ENCODE measurements at places on chromosomes 16 and 17.

DNA sequence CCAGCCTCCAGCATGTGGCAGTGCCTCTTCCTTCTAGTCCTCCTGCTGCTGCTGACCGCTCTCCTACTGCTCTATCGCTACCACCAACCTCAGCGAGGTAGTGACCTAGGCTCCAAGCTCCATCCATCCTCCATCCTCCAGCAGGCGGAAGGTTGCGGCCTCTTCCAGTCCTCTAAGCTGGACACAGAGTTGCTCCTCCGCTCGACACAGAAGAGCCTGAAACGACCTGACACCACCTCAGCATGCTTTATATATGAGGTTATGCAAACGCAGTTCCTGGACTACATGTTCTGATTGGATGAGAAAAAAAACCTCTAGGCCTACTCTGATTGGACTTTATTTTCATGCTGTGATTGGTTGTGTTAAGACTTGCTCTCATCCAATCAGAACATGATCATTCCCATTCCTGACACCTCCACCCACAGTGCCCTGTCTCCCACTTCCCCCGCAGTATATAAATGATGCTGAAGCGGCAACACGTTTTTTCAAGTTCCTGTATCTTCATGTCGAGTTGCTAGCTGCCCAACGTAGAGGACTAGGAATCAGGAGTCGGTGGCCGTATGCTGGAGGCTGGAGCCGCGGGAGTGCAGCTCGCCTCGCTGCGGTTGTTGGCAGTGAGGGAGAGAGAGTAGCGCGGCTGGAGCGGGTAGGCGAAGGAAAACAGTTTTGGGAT lies 398.1 kb downstream of the KCNJ18 start:
- no peak for DNase-seq

DNA sequence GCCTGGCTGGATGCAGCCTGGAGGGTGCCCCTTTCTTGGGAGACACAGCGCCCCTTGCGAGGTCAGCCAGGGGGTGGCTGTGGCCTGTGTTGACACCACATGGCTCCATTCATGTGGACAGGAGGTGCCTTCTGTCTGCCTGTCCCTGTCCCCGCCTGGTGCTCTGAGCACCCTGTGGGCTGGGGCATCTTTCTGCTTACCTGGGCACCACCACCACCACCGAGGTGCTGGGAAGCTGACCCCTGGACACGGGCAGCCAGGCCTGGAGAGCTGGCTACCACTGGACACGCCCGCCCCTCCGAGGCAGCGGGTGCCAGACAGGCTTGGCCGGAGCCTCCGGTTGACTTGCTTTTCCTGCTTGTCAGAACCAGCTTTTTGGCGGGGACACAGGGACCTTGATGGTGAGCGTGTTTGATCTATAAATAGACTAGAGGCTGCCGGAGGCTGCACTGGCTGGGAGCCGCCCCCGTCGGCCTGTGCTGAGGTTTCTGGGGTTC lies 121.3 kb upstream of the GSE1 start:
- DNase-seq, result no peak

DNA sequence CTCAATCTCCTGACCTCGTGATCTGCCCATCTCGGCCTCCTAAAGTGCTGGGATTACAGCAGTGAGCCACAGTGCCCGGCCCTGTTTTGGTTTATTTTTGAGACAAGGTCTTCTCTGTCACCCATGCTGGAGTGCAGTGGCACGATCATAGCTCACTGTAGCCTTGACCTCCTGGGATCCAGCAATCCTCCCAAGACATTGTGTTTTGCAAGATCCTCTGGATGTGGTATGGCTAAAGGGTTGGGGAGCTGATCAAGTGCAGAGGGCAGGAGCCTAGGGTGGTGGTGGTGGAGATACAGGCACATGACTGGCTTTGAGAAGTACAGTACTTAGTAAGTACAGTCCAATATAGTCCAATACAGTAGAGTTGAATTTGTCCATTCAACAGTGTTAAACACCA lies 16.6 kb upstream of the TNS4 start:
- no peak for DNase-seq

DNA sequence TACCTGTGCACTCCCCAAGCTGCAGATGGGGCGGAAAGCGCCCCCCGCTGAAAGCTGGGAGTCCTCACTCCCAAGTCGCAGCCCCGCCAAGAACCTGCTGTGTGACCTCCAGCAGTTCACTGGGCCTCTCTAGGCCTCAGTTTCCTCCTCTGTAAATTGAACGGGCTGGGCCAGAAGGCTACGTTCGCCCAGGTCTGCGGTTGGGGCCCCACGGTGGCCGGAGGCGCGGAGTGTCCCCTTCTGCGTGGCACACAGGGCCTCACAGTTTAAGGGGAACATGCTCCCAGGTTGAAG lies 628 bp downstream of the GALK1 start:
- no peak for DNase-seq

DNA sequence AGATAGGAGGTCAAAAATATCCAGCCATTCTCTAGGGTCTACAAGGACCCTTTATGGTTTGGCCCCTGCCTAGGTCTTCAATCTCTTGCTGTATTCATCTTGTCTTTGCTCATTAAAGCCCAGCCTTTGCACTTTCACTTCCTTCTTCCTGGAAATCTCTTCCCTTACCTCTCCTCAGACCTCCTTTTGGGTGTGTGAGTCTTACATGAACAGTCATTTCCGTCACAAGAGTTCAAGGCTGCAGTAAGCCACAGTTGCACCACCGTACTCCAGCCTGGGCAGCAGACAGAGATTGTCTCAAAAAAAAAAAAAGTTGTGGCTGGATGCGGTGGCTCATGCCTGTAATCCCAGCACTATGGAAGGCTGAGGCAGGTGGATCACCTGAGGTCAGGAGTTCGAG lies 6.0 kb upstream of the ATP1B2 start:
- DNase-seq, result no peak

GRCh38 chr17:54745862-54746261 lies 154.8 kb upstream of the TOM1L1 start:
- DNase-seq, result no peak

- DNase-seq, result peak; percentile 54
Measured at GRCh38 chr17:48814504-48814903, 2.5 kb downstream of the TTLL6 start.

- no peak for DNase-seq
Measured at GRCh38 chr17:27540318-27541101, 84.3 kb downstream of the KSR1 start.

GRCh38 chr16:67199808-67200198 lies 872 bp downstream of the ELMO3 start:
- DNase-seq, result no peak

- DNase-seq, result no peak
Measured at GRCh38 chr16:73280388-73280787, 232.5 kb upstream of the ZFHX3 start.

GRCh38 chr16:79109771-79110170 lies 490.8 kb downstream of the MAF start:
- DNase-seq, result no peak

DNA sequence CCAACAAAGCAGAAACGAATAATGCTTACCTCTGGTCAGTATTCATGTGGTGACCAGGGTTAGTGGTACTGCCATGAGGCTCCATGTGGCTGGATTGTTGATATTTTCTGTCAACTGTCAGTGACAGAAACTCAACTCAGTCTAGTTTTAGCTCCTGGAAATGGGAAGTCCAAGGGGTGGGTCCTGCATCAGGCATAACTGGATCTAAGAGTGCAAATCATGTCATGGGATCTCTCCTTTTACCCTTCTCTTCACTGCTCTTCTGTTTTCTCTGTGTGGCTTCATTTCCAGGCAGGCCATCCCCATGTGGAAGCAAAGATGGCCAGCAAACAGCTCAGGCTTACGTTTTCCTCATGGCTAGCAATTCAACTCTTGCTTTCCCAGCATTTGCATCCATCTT lies 39.0 kb upstream of the DHX40 start:
- no peak for DNase-seq

- DNase-seq, result no peak
Measured at GRCh38 chr17:61289408-61290385, 109.9 kb upstream of the TBX2 start.

DNA sequence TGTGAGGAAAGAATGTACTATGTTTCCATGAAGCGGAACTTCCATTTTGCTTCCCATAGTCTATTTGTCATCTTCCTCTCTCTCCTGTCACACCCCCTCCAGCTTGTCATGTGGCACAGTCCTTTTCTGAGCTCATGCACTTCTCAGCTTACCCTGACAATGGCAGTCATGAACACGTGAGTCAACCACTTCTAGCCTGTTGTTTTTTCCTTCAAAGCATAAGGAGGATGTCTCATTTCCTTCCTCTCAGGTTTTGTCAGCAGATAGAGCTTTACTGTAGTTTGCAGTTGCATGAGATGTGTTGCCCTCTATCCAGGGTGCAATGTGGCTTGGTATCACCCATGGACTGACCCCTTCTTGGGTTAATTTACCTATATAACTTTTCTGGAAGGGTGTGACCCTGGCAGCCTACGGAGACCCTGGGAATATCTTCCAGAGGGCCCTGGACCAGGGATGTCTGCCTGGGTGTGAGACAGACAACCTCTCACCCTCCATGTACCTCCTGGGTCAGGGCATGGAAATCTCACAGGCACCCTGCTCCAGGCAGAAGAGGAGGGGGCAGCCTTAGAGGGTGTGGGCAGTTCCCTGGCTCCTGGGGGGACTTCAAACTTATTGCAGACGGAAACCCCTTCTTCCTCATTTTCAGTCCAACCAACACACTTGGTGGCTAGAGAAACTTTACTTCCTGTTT lies 4.0 kb upstream of the ZNF267 start:
- DNase-seq, result no peak

DNA sequence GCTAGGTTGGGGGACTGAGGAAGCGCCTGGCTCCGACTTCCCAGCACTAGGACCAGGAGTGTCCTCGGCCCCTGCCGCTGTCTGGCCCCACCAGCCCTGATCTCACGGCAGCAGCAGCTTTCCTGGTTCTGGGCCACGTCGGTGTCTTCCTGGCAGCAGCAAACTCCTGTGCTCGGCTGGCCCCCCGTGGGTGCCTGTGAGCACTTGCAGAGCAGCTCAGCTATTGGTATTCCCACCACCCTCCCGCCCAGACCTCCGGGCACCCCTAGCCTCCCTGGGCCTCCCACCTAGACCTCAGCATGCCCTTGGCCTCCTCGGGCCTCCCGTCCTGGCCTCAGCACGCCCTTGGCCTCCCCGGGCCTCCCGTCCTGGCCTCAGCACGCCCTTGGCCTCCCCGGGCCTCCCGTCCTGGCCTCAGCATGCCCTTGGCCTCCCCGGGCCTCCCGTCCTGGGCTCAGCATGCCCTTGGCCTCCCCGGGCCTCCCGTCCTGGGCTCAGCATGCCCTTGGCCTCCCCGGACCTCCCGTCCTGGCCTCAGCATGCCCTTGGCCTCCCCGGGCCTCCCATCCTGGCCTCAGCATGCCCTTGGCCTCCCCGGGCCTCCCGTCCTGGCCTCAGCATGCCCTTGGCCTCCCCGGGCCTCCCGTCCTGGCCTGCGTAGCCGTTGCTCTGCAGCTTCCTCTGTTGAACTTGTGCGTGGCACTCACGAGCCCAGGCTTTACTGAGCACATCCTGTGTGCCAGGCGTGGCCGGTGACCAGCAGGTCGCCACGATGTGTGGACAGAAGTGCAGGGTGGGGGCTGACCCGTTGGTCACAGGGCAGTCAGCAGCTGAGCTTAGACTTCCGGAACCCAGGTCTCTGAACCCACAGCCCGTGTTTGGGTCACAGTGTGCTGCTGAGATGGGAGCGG lies 51.8 kb upstream of the ACSF3 start:
- DNase-seq, result no peak

DNA sequence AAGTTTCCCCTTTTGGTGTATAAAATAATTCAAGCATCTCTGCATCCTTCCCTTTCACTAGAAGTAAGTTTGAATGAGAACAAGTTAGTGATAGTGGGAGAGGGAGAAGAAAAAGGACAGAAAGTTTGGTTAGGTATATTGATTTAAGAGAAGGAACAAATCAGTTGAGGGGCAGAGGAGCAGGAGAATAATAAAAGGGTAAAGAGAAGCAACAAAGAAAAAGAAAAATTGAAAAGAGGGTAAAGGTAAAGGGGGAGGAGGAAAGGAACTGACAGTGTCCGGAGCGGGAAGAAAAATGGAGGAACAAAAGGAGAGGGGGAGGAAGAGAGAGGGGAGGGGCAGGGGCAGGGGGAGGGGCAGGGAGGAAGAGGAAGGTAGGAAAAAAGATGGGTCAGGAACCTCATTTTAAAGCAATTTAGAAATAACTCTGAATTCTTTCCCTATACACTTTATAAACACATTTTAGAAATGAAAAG lies 6.3 kb upstream of the IGF2BP1 start:
- no peak for DNase-seq

DNA sequence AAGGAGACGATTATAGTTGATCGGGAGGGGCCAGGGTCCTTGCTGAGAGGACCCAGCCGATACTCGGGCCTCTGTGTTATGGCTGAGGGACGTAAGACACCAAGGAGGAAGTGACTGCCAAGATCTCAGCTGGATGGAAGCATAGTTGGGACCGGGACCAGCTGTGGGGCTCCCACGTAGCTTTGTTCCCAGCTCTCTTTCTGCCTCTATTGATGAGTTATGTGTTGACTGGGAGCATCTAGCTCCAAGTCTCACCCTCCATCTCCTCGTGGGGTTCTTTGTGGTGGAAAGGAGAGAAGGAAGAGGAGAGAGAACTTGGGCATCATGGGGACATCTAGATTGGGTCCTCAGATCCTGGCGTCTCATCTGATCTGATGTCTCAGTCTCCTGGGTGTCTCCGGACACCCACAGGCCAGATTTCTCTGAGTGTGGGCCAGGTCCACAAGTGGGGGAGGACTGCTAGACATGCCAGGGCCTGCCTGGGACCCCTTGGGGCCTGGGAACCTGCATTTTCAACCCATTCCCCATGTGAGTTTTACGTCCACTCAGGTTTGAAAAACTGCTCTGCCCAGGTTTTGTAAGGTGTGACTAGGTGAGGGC lies 1.0 kb downstream of the MGRN1 start:
- peak; percentile 35 for DNase-seq

DNA sequence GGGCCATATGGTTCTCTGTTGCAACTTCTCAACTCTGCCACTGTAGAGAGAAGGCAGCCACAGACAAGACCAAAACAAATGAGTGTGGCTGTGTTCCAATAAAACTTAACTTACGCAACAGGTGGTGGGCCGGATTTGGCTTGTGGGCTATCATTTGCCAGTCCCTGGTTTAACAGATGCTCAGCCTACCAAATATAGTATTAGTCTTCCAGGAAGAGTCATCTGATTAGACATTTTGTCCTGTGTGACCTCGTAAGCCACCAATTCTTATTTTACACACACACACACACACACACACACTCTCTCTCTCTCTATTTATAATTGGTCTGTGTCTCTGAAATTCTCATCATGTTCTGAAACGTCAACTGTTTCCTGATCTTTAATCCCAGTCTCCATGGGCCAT lies 245.9 kb downstream of the XYLT1 start:
- no peak for DNase-seq

DNA sequence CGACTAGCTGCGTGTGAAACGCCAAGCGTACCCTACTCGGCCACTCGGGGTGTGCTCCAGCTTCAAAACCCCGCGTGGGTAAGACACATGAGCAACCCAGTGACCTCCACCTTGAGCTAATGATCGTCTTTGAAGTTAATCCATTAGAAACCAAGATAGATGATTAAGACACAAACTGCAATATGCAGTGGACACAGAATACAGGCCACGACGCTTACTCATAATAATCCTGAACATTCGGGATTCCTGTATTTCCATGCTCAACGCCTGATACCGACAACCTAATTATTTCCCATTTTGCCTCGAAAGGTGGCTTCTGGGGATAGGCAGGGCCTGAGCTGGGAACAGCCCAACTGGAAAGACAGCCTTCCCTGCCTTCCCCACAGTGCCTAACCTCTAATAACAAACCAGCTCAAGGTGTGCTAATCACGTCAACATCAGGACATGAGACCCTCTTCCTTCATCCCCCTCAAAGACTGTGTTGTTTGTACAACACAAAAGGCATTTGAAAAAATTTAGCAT lies 504 bp upstream of the COPRS start:
- no peak for DNase-seq

All from GM12892 (cell line).